GM23248 (cell line): ENCODE measurements at places on chromosomes 5 and 9. TPM values are rescaled to one million over a fixed set of nuclear protein-coding genes. Genes with fewer than 3 reads are reported as not detected.
A peak's percentile ranks its signal among the peaks of the same experiment; 100 is the strongest.

DNA sequence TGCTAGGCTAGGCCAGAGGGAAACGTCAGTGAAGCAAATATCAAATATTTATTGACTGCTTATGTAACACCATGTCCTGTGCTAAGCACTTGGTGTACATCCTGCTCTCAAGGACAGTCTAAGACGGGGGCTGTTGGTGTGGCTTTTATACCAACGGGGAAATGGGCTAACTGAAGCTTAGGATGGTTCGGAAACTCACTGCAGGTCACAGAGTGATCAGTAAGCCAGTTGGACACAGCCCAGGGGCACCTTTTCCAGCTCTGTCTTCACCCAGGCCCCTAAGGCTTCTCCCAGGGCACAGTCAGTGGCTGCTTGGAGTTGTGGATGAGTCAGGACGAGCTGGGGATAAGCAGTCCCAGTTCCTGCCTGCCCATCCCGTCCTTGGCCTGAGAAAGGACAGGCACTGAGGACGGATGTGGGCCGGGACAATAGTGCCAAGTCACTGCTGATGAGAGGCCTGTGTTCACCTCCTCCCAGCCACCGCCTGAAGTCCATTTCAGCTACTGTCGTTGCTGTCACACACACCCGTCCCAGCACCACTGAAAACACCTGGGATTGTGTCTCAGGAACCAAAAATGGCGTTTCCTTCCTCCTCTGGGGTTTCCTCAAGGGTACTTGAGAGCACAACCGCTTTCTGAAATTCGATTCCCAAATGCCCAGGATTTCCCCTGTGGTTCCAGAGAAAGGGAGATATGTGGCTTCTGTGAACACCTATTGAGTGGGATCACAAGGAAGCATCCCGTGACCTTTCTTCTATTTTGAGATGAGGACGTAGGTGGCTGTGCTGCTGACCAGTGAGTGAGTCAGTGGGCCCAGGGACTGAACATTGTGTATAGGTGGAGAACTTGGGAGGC lies 17.5 kb upstream of the SPRY4 start:
- no peak overlapping the region for H3K4me3 ChIP-seq
- peaks cover 14% of the 10 kb centered on the region for H3K4me1 ChIP-seq
- peak overlapping the region; percentile 56 for H3K27ac ChIP-seq
- no peaks in the 10 kb centered on the region for H3K27me3 ChIP-seq
- H3K36me3 ChIP-seq: no peaks in the 10 kb centered on the region
- peak; percentile 69 for DNase-seq

DNA sequence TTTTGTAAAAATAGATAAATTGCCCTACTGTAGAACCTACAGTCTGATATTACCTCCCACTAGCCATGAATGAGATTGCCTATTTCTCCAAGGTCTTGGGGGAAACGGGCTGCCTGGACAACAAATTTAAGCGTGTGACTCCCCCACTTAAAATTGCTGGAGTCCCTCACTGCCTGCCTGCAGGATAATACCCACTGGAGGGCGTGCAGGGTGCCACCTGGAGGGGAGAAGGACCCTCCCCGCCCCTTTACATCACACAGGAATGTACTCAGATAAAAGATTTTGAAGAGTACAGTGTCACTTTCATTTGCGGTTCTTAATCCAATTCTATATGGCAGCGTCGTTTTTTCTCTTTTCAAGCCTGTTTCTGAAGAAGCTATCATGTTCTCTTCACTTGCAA lies 6.2 kb upstream of the TRIM7 start:
- no peak for DNase-seq
- H3K27ac ChIP-seq: no peak overlapping the region
- no peaks in the 10 kb centered on the region for H3K4me1 ChIP-seq
- H3K4me3 ChIP-seq: no peak overlapping the region
- no peaks in the 10 kb centered on the region for H3K36me3 ChIP-seq

DNA sequence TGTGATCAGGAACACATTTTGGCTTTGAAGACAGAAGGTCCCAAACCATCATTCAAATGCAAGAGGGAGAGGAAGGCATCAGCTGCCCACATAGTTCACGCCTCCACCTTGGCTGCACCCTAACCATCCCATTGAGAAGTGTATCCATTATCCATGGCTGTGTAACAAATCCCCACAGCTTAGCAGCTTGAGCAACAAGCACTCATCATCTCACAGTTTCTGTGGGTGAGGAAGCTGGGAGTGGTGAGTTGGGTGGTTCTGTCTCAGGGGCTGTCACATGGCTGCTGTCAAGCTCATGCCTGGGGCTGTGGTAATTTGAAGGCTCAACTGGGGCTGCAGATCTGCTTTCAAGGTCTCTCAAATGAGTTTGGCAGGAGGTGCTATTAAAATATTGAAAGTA lies 23.0 kb upstream of the CEP72 start:
- DNase-seq: no peak
- peaks cover 13% of the 10 kb centered on the region for H3K27me3 ChIP-seq
- no peaks in the 10 kb centered on the region for H3K4me1 ChIP-seq
- no peak overlapping the region for H3K27ac ChIP-seq
- H3K36me3 ChIP-seq: no peaks in the 10 kb centered on the region

DNA sequence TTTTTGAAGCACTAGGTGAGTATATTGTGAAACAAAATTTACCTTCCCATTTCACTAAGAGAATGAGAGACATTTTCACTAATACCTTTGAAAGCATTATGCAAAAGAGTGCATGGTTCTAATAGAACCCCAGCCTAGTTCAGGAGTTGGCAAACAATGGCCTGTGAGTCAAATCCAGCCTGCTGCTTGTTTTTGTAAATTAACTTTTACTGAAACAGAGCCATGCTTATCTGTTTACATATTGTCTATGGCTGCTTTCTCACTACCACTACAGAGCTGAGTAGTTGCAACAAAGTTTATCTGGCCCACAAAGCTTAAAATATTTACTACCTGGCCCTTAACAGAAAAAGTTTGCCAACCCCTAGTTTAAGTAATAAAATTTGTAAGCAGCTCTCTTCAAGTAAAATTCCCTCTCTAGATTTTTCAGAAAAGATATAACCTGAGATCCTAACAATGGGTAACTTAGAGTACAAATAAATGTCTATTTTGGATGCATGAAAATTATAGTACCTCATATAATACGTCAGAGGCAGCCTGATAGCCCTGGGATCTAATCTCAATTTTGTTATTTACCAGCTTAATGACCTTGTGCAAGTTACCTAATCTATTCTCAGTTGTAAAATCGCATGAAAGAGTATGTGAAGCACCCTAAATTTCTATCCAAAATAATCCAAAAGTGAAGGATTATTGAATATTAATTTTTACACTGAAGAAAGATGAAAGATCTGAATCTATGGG lies 50.7 kb upstream of the ARL15 start:
- H3K4me1 ChIP-seq: peaks cover 58% of the 10 kb centered on the region
- H3K27ac ChIP-seq: peak overlapping the region; percentile 26
- peak overlapping the region; percentile 7; the same call in 1 of the 2 replicates for H3K4me3 ChIP-seq
- peak; percentile 63 for DNase-seq
- no peaks in the 10 kb centered on the region for H3K36me3 ChIP-seq
- H3K27me3 ChIP-seq: no peaks in the 10 kb centered on the region

DNA sequence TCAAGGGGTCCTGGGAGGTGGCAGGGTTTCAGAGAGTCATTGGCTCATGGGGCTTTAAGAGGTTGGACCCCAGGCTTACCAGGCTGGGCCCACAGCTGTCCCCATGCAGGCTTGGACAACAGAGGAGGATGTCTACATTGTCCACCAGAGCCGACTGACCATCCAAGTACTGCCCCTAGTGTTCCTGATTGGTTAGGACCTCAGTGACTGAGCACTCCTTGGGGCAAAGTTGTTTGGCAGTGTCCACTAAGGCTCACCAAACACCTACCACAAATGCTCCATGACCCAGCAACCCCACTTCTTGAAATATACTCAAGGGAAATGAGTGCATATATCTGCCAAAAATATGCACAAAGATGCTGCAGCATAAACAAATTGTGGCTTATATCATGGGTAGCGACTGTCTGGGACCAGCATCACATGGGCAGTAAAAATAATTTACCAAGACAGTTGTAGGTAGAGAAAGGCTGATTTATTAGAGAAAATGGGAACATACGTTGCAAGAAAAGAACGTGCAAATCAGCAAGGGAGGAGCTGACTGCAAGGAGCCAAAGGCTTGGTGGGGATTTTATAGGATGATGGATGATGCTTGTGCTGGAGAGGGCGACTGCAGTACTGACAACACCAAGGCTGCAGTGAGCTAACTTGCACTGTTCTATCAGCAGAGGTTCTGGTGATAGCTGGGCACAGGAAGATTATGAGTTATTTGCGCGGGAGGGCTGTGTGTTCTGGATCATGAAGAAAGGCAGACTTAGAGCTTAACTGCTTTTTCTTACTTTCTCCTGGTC lies 265.2 kb downstream of the GADD45G start:
- H3K27me3 ChIP-seq: no peaks in the 10 kb centered on the region
- H3K4me3 ChIP-seq: no peak overlapping the region
- no peak overlapping the region for H3K27ac ChIP-seq
- H3K36me3 ChIP-seq: no peaks in the 10 kb centered on the region

DNA sequence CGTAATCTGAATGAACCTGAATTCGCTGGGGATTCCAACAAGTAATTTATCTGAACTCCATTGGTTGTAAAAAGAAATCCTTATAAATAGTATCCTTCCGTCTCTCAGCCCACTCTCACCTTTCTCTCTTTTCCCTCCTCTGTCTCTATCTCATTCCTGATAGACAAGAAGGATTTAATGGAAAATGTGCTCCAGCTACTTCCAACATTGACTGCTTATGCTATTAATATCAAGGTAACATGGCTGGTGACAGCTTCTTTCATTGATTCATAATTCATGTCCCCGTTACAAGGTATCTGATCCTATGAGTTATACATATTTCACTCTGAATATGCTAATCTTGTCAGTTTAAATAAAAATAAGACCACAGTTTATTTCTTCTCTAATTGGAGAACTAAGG lies 326.8 kb downstream of the RASEF start:
- DNase-seq: no peak
- no peaks in the 10 kb centered on the region for H3K36me3 ChIP-seq
- H3K4me3 ChIP-seq: no peak overlapping the region
- no peak overlapping the region for H3K27ac ChIP-seq
- H3K27me3 ChIP-seq: no peaks in the 10 kb centered on the region
- no peaks in the 10 kb centered on the region for H3K4me1 ChIP-seq

DNA sequence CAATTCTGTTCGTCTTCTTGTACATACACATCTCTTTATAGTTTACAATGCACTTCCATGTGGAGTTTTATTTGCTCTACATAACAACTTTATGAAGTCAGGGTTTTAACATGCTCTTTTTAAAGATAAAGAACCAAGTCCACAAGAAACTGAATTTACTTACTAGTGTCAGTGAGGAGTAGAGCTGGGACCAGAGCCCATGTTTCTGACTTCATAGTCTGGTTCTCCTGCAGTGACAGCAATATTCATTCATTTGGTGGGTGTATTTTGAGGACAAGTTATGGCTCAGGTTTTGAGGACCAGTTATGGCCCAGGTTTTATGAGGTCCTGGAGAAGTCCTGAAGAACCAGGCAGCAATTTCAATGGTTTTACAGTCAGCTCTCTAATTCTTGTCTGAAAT lies 481.9 kb upstream of the TNC start:
- DNase-seq: peak; percentile 32
- H3K27ac ChIP-seq: 0 out of 2 replicates have a peak overlapping the region, but pooled peaks have one; percentile 5

GRCh38 chr5:140214831-140215230 lies 39.8 kb downstream of the CYSTM1 start:
- peaks cover 3% of the 10 kb centered on the region for H3K4me1 ChIP-seq
- peak; percentile 38 for DNase-seq
- H3K27me3 ChIP-seq: no peaks in the 10 kb centered on the region
- H3K4me3 ChIP-seq: no peak overlapping the region
- no peak overlapping the region for H3K27ac ChIP-seq

DNA sequence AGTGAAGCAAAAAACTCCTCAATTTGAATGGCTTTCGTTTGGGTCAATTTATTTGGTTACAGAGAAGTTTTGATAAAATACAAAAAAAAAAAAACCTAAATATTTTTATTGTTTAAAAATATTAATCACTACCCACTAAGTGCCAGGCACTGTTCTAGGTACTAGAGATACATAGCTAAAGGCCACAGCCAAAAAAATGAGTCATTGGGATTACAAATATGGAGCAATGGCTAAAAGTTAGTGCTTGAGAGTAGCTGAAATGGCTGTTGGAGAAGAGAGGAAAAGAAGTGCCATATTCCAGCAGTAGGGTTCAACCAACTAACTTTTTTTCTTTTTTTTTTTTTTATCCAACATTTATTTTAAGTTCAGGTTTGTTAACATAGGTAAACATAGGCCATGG lies 130.1 kb upstream of the PTGER4 start:
- H3K4me3 ChIP-seq: no peak overlapping the region
- no peaks in the 10 kb centered on the region for H3K36me3 ChIP-seq
- no peaks in the 10 kb centered on the region for H3K27me3 ChIP-seq
- H3K27ac ChIP-seq: no peak overlapping the region

DNA sequence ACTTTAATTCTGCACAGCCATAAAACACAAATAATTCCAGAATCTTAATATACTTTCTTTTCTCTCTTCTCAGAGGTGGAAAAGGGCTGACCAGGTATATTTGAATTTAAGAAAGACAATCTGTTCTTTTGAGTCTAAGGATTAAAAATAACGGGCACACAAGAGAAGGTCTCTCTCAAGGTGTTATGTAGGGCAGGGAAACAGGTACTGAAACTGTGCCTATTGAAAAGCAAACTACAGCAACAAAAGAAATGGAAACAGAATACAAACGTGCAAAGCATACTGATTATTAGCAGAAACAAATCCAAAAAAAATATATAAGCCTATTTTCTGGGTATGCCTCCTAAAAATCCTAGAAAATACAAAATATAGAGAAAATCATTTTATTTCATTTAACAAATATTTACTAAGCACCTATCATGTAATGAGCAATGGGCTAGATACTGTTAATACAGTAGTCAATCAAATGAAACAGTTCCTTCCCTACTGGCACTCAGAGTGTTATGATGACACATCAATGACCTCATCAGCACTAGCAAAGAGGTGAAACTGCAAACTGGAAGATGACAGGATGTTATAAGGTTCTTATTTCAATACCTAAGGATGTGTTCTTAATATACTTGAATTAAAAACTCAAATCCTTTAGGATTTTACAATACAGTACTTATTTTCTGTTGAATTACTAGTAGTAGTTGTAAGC lies 87.7 kb downstream of the AUH start:
- no peak overlapping the region for H3K4me3 ChIP-seq
- H3K27ac ChIP-seq: no peak overlapping the region
- H3K27me3 ChIP-seq: no peaks in the 10 kb centered on the region
- H3K4me1 ChIP-seq: peaks cover 6% of the 10 kb centered on the region

DNA sequence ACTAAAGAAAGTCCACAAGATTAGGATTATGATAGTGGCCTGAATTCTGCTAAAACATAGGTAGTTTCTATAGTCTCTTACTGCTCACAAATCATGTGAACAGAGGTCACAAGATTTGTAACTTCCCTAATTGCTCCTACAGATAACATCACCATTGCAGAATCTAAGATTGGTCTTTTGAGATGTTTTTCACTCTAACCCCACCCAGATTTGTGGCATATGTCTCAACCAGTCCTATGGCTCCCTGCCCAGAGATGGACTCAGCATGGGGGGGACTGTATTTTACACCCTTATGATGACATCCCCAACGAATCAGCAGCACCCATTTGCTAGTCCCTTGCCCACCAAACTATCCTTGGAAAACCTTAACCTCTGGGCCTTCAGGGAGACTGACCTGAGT lies 1046.2 kb downstream of the CDH12 start:
- H3K27ac ChIP-seq: peak overlapping the region; percentile 45
- DNase-seq: peak; percentile 87
- H3K4me3 ChIP-seq: no peak overlapping the region
- peaks cover 16% of the 10 kb centered on the region for H3K4me1 ChIP-seq

- H3K4me1 ChIP-seq: peaks cover 15% of the 10 kb centered on the region
- peak; percentile 65 for DNase-seq
- H3K27ac ChIP-seq: peak overlapping the region; percentile 46
- no peaks in the 10 kb centered on the region for H3K36me3 ChIP-seq
Measured at GRCh38 chr5:43601454-43602260, 1.3 kb upstream of the NNT start.

Gene SHC3
- 0.54 and 0.63 TPM in 2 replicates for total RNA-seq

Gene LIX1
- not detected in 2 replicates for total RNA-seq

Gene NR4A3
- 1.4 and 1.8 TPM in 2 replicates for total RNA-seq

Gene KIAA0825
- total RNA-seq: 4.6 and 7.0 TPM in 2 replicates

Gene NMUR2
- not detected in 2 replicates for total RNA-seq
